ENCODE measurements at places on chromosomes 13 and 19.

GRCh38 chr19:10043286-10043927 lies 30.1 kb downstream of the RDH8 start:
- no peak for DNase-seq

DNA sequence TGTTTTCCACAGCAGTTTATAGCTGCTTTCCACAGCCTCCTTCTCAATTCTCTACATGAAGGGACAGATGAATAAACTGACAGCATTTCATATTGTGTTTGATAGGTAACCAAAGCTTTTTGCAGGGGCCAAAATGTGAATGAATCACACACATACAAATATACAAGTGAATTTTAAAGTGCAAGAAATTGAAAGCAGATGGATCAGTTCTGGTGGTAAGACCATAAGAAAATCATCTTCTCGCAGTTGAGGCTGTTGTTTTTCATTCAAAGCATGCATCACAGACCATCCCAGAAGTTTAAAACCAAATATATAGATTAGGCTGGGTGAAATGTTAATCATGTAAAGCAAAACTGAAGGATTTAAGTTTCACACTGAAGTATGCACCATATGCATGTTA lies 1569.4 kb downstream of the PCDH9 start:
- no peak for DNase-seq

GRCh38 chr19:29771708-29772414 lies 39.9 kb upstream of the CCNE1 start:
- DNase-seq = no peak

DNA sequence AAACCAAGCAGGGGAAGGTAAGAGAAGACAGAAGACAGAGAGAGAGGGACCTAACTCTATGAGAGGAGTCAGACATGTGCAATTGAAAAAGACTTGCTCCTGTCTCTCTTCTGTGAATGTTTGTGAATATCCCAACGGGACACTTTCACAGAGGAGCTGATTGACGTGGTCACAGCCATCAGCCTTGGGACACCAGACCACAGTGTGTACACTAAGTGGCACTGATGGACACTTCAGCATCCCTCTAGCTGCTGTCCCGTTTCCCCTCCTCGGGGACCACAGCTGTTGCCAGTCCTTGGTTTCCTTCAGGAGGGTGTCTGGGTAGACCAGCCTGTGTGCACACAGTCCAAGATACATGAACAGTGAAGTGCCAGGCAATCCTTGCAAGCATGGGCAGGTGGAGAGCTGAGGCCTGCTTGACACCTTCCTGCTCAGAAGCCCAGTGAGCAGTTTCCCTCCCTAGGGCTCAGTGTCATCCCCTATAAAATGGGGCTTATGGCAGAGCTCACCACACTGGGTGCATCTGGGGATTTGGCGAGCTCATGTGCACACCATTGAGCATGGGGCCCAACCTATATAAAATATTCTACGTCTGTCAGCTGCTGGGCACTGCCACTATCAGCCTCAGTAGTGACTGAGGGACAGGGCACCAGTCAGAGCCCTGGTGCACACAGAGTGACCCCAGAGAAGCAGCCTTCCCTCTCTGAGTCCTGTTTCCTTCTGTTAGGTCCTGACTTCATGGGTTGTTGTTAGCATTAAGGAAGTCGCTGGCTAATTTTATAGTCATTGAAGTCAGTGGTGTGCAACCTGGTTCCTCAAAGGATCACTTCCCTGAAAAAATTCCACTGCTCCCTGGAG lies 4.3 kb upstream of the USF2 start:
- DNase-seq = no peak

DNA sequence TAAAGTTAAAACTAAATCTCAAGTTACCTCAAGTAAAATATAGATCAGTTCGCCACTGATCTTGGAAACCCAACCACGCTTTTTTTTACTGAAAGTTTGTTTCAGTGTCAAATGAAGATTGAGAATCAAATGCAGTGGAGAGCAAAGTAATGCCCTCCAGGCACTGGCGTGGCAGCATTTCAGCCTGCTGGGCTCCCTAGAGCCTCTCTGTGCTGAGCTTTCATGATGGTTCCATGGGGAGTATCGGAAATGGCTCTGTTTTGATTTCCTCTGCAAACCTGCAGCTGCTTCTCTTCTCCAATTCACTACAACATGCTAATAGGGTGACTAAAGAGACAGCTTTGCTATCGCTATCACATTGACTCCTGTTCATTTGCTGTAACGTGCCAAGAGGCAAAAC lies 141.6 kb downstream of the FGF14 start:
- DNase-seq = no peak

DNA sequence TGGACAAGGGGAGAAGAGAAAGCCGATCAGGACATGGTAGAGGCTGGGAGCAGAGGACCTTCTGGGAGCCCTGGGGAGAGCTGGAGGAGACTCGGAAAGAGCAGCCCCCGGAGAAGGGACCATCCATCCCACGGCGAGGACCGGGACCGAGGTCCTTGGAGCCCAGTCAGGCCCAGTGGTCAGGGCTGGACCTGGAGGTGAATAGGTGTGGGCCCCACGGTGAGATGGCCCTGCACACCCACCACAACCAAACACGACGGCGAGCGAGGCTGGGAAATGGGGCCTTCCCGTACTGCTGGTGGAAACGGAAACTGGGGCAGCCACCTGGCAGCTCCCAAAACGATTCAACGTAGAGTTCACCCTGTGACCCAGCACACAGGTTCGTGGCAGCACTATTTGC lies 3.7 kb upstream of the NTN5 start:
- no peak for DNase-seq

- no peak for DNase-seq
Measured at GRCh38 chr19:34664168-34664567, 12.8 kb downstream of the SCGB2B2 start.

GRCh38 chr13:105814219-105814901 lies 721.1 kb downstream of the EFNB2 start:
- DNase-seq = no peak

DNA sequence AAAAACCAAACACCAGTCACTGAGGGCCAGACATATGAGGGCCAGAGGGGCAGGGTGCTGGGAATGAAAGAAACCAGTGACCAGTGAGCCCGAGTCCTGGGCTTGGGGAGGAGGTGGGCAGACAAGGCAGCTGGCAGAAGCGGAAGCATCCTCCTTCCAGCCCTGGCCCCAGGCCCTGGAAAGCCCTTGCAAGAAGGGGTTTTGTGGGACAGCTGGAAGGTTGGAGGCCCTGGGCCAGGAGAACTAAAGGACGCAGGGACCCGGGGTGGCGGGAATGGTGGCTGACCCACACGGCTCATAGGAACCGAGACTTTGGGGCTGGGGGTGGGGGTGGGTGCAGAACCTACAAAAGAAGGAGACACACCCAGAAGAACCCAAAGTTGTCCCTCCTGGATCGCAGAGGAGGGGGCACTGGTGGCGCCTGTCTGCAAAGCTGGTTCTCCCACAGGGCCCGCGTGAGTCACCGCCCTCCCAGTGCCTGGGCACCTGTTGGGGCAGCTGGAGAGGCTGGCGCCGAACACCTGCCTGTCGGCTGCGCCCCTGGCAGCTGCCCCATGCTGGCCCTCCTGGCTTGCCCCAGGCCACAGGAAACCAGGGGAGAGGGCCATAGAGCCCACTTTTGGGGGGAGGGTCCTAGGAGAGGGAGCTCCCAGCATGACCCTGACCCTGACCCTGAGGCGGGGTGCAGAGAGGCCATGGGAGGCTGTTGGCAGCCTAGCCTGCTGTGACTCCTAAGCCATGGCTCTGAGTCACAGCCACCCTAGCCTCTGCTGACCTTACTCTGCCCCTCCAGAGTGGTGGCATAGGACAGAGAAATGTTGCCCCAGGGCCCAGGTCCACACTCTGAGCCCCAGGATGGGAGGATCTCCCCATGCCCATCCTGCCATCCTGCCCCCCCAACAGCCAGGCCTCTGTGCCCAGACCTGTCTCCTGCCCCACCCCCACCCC lies 802 bp downstream of the DMPK start:
- no peak for DNase-seq

DNA sequence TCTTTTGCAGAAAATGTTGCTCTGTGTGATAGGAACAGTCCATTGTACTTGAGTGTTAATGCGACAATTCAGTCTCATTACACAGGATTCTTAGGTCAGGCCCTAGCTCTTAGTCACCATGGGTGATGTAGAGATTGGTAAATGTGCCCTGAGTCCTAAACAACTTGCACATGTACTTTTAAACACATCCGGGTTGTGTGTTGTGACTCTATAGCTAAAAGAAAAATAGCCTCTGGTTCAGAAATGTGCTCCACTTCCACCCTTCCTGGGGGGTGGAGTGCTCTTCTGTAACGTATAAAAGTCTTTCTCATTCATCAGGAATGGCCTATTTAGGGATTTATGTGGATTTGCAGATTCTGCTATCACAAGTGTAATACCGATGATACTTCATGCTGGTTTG lies 5.2 kb downstream of the SPATA13 start:
- DNase-seq = no peak

GRCh38 chr13:37959284-37959683 lies 89.7 kb upstream of the TRPC4 start:
- no peak for DNase-seq

GRCh38 chr13:51275101-51275500 lies 52.9 kb downstream of the FAM124A start:
- no peak for DNase-seq

GRCh38 chr13:41384749-41385503 lies 72.4 kb upstream of the RGCC start:
- DNase-seq = no peak

GRCh38 chr13:76610819-76611415 lies 275.3 kb downstream of the KCTD12 start:
- no peak for DNase-seq

DNA sequence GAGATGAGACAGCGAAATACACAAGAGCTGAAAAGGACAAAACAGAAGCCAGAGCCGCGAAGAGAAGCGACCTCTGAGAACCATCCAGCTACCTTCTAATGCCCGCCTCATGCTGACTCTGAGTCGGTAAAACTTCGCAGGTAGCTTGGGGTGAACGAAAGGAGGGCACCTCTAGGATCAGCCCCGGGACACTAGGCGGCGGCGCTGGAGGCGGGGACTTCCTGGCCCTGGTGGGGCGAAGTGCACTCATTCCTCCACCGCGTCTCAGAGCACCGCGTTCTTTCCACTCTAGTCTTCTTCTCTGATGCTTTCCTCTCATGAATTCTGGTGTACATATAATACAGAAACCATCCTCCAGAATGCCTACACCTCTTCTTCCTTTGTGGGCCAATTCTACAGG lies 50.1 kb downstream of the KL start:
- DNase-seq = no peak

GRCh38 chr19:39818626-39819097 lies 15.3 kb downstream of the DYRK1B start:
- DNase-seq = no peak

DNA sequence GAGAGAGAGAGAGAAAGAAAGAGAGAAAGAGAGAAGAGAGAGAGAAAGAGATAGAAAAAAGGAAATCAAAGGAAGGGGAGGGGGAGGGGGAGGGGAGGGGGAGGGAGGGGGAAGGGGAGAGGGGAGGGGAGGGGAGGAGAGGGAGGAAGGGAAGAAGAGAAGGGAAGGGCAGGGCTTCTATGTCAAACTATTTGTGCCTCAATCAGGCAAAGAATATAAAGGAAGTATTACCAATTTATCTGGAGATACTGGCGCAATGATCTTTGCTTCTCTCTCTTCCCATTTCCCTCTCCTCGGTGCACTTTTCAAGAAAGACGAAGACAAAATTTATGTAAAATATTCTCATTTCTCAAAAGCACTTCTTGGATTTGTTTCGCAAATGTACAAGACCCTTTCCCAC lies 9.3 kb upstream of the INSR start:
- DNase-seq = no peak

DNA sequence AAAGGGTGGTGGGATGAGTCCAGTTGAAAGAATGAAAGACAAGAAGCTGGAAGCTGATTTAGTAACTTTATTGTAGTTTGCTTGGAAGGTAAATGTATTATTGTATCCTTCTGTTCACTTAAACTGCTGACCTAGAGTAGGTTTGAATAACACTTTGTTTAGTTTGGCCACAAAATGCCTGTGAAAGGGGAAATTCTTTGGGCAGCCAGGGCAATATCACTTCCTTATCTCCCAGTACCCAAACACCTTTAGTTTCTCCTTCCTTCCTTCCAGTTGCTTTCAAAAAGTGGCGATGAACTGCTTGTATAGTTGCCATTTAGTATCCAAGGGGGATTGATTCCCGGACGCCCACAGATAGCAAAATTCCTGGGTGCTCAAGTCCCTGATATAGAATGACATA lies 120.1 kb downstream of the PAN3 start:
- DNase-seq = no peak

GRCh38 chr13:77480066-77480465 lies 55.4 kb upstream of the SCEL start:
- DNase-seq = no peak

- DNase-seq = no peak
Measured at GRCh38 chr19:9151367-9151766, 11.2 kb downstream of the ZNF317 start.

- no peak for DNase-seq
Measured at GRCh38 chr13:24092108-24092507, 68.4 kb upstream of the SPATA13 start.

GRCh38 chr13:99015606-99016490 lies 38.0 kb upstream of the DOCK9 start:
- DNase-seq = no peak

DNA sequence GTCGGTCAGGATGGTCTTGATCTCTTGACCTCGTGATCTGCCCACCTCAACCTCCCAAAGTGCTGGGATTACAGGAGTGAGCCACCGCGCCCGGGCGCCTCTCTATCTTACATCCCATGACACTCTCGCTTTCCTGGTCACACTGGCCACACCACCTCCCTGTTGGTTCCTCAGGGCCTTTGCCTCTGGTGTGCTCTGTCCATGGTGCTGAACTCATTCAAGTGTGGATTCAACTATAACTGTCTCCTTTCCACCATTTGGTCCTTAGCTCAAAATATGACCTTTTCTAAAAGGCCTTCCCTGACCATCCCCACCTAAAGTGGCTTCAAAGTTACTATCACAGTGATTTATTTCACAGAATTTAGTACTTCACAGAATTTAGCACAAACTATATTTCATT lies 3.7 kb upstream of the SMIM17 start:
- no peak for DNase-seq

- DNase-seq = no peak
Measured at GRCh38 chr19:17570791-17571190, 15.3 kb downstream of the COLGALT1 start.
